Esophagus muscularis mucosa (tissue), 4 donors: ENCODE measurements at places on chromosomes 11 and 22. TPM values are rescaled to one million over a fixed set of nuclear protein-coding genes. Genes with fewer than 3 reads are reported as not detected.

SELENOM gene
- total RNA-seq = 1,733 TPM

ZNF280A gene
- total RNA-seq = not detected

C11orf86 gene
- not detected for total RNA-seq

HYLS1 gene
- total RNA-seq = 5.3 TPM

VWCE gene
- total RNA-seq = 0.32 TPM

OR56A1 gene
- total RNA-seq = not detected

OR5J2 gene
- total RNA-seq = not detected

ATXN10 gene
- 104 TPM for total RNA-seq
